ENCODE measurements at places on chromosomes 7 and 10. TPM values are rescaled to one million over a fixed set of nuclear protein-coding genes. Genes with fewer than 3 reads are reported as not detected.

DNA sequence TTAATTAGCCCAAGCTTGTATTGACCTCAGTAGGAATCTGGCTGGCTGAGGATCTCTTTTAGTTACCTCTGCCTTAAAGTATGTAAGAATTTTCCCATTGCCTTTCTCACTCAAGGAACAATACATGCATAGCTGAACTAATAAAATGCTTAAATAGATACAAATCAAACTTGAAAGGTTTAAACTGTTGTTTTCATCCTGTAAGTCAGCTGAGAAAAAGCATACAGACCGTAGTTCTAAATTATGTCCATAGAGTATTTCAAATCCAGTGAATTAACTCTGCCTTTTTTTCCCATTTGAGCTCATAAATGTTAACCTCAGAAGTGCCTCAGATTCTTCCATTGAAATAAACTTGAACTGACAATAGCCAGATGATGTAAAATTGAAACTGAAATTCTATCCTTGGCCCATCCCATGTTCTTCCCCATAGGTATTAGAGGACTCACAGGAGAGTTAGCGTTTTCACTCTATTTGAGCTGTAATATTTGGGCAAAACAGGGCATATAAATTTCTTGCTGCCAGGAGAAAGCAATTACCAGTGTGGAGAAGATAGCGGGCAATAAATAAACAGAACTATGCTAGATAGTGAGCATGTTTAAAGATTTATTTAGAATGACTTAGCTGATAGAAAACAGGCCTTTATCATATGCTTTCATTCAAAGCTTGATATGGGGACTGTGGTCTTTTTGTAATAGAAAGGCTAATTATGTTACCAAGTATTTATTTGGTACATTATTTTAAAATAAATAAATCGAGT lies 163.7 kb downstream of the WNT2 start:
- DNase-seq = no peak

Gene ZNF365
- total RNA-seq = 0.96 TPM

GRCh38 chr10:13091801-13092200 lies 8.2 kb upstream of the OPTN start:
- peak; percentile 69 for DNase-seq

Gene AGAP6
- total RNA-seq = 20.2 TPM

GRCh38 chr7:26694141-26694540 lies 170.2 kb downstream of the SKAP2 start:
- DNase-seq = no peak

Measured in adrenal gland (tissue), 19 donors.